ENCODE measurements at places on chromosomes 3 and 15.

DNA sequence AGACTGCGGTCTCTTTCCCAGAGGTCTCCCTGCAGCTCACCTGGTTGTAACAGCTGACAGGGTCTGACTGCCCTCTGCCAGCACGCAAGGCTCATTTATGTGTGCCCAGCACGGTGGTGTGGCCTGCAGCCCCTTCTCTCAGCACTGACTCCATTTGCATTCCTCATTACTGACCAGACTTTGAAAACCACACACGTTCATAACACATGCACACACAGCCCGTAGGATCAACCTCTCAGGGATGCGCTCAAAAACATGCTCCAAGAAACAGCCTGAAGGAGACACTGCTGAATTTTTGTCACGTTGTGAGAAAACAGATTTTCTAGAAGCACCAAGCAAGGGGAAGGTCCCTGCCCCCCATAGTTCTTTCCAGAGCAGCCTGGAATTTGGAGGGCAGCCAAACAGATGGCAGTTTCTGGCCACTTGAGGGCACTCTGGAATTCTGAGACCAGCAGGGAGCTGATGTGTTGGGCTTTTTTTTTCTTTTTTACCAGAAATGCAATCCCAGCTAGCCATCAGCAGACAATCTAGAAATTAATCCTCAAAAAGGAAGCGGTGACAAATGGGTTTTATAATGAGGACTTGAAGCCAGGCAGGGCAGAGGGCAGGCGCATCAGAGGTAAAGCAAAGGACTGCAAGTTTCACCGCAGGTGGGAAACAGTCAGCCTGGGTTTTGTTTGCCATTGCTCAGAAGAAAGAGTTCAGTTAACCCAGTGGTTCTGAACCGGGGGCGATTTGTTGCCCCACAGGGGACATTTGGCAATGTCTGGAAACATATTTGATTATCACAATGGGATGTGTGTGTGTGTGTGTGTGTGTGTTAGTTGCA, 170.5 kb upstream of the PROK2 start:
- peak; percentile 58 for DNase-seq

DNA sequence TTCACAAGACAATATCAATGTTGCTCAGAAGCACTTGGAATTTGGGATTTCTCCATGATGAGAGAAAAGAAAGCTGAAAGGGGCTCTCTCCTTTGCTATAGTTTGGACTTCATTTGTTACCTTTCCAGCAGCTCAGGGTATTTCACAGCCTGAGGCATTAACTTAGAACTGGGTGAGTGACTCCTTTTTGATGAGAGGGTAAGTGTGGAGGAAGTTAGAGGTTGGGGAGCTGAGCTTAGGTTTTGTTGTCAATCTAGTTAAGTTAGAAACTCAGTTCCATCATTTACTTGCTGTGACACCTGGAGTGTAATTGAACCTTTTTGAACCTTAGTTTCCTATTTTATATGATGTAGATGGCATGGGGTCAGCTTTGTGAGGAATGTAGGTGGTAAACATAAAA, 359.1 kb downstream of the PDCD6IP start:
- DNase-seq: no peak

DNA sequence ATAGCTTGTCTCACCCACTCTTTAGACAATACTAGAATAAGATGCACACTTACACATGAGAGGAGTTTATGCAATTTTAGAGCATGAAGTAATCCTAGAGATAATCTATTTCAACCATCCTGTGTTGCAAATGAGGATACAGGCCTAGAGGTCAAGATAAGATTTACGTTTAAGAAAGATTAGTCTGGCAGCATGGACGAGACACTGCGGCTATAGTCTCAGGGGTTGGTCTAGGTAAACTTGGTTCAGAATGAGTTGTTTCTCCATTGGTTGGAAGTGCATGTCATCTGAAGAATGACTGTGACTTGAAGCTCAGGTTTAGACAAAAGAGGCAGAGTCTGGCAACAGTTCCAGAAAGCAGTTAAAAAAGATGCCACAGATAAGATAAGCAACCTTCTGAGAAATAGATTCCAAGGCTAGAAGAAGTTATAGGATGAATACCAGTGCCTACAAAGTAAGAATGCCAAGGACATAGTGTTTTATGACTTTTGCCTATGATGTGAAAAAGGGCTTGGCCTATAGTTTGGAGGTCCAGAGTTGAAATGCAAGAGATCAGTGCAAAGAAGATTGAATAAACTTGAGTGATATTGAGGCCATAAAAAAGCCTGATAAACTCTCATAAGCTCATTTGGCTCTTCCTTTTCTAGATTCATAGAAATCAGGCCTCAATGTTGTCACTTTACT, 631.0 kb downstream of the SQOR start:
- no peak for DNase-seq

DNA sequence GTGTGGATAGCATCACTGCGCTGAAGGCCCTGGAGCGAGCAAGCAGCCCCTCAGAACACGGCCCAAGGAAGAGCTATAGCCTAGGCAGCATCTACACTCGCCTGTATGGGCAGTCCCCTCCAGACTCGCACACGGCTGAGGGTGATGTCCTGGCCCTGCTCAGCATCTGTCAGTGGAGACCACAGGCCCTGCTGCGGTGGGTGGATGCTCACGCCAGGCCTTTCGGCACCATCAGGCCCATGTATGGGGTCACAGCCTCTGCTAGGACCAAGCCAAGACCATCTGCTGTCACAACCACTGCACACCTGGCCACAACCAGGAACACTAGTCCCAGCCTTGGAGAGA, 20.5 kb downstream of the ATRIP start:
- DNase-seq: peak; percentile 30

GRCh38 chr15:80419546-80419945, 15.4 kb downstream of the ARNT2 start:
- DNase-seq: no peak

DNA sequence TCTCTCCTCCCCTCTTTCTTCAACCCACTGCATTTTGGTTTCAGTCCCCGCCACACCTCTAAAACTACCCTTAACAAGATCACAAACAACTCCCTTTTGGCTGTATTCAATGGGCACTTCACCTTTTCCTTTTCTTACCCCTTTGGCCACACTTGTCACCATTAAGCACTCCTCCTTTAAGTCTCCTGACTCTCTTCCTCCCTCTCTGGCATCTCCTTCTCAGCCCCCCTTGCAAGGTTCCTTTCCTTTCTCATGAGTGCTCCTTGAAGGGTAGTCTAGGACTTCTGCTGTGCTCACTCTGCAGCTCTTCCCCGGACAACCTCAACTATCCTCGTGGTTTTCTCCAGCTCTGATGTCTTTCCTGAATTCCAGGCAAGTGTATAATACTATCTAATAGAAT, 103.7 kb downstream of the RPL22L1 start:
- DNase-seq: no peak

Data from H7 (cell line).